ENCODE measurements at places on chromosomes 7 and 10. TPM values are rescaled to one million over a fixed set of nuclear protein-coding genes. Genes with fewer than 3 reads are reported as not detected.

The RADIL gene
- total RNA-seq: 21.6 TPM

GRCh38 chr7:2937701-2938513, 93.8 kb upstream of the GNA12 start:
- DNase-seq: no peak

DNA sequence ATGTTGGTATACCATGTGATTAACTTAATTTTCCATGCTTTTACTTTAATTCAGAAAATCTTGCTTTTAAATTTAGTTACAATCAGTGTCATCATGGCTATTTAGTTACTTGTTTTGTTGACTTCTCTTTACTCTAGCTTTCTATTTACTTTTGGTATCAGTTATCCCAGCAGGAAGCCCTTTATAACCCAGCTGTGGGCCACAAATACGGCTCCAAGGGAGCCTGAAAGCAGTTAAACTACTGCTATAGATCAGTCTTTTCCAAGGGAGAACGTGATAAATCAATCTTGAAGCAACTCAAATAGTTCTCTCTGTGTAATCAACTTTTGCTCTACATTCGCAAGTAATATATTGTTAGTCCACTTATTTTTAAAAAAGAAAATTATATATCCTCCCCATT, 287.4 kb downstream of the CACNA2D1 start:
- DNase-seq: no peak

DNA sequence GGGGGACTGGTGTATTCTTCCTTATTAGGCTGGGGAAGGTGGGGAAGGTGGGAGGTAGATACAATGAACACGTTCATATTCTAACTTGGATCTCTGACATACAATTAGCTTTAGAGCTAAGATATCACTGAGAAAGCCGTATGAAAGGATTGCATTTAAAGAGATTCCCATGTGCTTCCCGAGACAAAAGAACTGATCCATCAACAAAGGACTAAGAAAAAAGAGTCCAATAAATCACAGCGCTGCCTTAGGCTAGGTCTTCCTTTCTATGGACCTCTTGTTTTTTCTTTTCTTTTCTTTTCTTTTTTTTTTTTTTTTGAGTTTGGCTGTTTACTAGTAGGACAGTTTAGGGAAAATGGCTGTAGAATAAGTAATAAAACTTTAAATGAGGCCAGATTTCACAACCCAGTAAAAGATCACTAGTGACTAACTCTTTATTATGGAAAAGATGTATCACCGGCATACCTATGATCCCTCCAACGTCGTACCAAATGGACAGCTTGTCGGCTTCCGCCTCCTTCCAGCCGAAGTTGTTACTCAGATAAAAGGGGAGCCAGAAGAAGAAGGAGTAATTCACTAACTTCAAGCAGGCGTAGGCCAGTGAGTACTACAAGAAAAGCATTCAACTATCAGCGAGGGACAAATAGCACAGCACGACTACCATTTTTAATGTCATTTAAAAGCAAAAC, 50.0 kb downstream of the SLC37A3 start:
- no peak for DNase-seq

DNA sequence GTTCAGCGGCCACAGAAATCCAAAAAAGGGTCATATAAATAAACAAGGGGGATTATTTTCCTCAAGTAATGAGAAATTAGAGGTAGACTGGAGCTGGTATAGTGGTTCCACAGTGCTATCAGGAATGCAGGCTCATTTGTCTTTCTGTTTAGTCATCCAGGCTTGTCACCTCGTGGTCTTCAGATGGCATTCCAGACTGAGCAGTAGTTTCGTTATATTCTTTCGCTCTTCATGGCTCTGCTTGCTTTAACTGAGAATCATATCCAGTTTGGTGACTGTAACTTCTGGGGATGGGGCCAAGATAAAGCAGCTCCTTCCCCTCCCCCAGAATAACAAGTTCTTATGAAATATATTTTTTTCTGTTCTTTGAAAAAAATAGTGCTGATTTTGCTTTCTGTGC, 9.5 kb downstream of the ANKIB1 start:
- no peak for DNase-seq

The WDR86 gene
- total RNA-seq: 6.2 TPM

DNA sequence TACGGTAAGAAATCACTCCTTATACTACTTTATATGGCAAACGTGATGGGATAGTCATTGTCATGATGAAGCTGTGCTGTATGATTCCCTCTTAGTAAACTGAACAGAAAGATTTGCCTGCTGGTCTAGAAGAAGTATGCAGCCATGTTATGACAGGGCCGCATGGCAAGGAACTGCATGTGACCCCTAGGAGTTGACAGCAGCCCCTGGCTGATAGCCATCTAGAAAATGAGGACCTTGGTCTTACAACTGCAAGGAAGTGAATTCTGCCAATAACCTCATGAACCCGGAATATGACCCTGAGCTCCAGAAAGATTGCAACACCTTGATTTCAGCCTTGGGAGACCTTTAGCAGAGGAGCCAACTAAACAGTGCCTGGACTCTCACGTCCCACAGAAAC, 193.3 kb downstream of the SEMA3E start:
- no peak for DNase-seq

DNA sequence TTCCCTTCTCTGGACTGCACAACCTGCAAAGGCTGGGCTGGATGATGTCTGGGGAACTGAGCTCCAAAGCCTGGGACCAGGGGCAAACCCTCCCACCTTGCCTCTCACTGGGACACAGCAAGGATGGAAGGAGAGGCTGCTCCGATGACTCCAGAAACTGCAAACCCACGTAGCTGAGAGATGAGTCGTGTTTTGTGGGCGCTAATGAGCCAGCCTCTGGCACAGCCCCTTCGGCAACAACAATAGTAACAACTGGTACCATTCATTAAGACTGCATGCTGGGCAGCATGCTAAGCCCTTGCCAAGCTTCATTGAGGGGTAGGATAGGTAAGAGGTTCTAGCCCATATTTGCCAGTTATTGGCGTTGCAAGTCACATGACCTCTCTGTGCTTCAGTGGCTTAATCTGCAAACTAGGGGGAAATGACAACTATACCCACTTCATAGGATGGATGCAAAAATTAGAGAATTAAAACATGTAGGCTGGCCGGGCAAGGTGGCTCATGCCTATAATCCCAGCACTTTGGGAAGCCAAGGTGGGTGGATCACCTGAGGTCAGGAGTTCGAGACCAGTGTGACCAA, 145.9 kb downstream of the SH3PXD2A start:
- no peak for DNase-seq

The LIPN gene
- not detected for total RNA-seq

The POLD2 gene
- total RNA-seq: 29.2 TPM

Data from stomach (tissue), 19 donors.